ENCODE measurements at places on chromosomes 6 and 20.

DNA sequence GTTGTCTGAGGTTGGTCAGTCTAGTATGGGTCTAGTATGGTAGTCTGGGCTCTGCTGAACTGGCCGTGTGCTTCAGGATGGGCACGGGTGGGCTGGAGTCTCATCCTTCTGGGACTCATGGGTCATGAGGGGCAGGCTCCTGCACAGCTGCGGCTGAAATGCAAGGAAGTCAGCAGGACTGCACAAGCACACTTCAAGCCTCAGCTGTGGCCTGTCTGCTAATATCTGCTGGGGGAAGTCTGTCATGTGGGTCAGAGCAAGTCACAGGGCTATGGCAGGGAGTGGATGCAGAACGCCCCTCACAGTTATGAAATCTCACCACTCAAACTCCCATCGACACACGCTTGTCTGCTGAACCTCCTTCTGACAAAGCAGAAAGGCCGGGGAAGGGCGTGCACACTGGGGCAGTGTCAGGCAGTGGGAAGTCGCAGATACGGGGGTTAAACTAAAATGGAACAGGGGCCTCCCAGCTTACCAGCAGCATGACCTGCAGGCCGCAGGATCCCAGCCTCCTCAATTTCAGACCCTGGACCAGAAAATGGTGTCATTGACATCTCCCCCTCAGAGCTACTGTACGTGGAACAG is 229.5 kb downstream of the SMOC2 start:
- DNase-seq = no peak

- DNase-seq = no peak
Observed at GRCh38 chr6:139510040-139510790, 135.8 kb upstream of the CITED2 start.

- DNase-seq = no peak
Observed at GRCh38 chr6:160362556-160362955, 14.4 kb downstream of the SLC22A3 start.

GRCh38 chr6:34574647-34575293 is 18.6 kb upstream of the SPDEF start:
- DNase-seq = no peak

DNA sequence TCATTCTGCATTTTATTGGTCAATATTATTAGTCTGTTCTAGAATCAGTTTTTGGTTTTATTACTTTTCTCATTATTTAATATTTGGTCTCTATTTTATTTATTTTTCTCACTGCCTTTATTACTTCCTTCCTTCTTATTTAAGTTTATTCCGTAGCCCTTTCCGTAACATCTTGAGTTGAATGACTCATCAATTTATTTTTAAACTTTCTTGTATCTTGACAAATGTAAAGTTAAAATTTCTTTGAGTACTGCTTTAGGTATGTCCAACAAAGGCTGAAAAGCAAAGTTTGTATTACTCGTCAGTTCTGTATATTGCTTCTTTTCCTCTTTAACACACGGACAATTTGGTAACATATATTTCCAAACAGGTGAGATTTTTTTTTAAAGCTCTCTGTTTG is 192.0 kb downstream of the CD109 start:
- no peak for DNase-seq

- DNase-seq = no peak
Observed at GRCh38 chr6:45514454-45515230, 136.9 kb upstream of the SUPT3H start.

DNA sequence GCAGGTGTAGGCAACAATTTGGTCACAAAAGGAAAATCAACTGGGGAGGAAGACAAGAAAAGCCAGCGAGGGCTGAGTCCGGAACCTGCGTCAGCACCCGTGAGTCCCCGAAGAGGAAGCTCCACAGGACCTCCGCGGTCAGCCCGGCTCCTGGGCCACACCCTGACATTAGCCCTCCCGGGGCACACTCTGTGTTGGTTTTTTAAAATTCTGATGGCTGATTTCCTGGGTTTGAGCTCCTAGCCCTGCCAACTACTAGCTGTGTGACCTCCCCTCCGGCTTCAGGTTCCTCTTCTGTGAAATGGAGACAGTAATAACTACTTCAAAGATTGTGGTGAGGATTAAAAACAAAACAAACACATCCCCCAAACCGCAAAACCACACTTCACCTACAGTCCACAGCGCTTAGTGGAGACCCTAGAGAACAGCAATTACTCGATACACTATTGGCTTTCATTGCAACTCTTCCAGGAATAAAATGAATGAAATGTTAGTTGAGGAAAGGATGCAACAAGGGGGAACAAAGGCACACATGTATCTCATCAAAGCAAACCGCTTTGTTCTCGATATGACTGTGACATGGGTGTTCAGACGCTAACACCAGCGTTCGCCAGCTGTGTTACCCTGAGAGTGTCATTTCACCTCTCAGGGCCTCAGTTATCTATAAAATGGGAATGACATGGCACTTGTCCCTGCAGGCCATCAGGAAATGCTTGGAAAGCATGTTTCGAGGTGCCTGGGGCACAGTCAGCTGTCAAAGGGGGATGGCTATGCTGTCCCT is 985 bp downstream of the ZBP1 start:
- DNase-seq = no peak

DNA sequence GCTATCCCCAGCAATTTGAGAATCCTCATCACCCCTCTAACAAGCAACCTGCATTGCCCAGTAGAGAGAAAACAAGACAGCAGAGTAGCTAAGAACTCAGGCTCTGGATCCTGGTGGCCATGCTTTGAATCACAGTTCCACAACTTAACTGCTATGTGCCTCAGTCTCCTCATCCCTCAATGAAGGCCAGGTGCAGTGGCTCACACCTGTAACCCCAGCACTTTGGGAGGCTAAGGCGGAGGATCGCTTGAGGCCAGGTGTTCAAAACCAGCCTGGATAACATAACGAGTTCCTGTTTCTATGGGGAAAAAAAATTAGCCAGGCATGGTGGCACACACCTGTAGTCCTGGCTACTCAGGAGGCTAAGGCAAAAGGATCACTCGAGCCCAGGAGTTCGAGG is 23.7 kb downstream of the BACH2 start:
- DNase-seq = no peak

- DNase-seq = no peak
Observed at GRCh38 chr20:50873585-50873984, 57.7 kb downstream of the ADNP start.

- no peak for DNase-seq
Observed at GRCh38 chr6:116405652-116406356, 35.1 kb downstream of the DSE start.

- no peak for DNase-seq
Observed at GRCh38 chr20:48257833-48258232, 472.6 kb upstream of the SULF2 start.

GRCh38 chr6:42136508-42137193 is 5.8 kb downstream of the C6orf132 start:
- DNase-seq = no peak

DNA sequence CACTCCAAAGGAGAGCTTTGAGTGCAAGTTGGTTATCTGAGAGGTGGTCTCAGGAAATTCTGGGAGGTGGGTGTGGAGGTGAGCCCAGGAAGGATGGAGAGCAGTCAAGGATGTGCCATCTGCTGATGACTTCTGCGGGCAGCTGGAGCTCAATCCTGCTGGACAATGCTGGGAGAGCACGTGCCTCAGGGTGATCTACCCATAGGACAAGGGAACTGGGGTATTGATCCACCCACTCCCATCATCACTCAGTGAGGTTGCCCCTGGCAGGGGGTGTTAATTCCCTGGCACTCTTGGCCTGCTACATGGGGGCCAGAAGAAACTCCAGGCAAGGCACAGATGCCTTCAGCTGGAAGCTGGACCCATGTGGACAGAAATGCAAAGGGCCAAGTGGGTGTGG is 7.1 kb upstream of the ZBP1 start:
- no peak for DNase-seq

- DNase-seq = peak; percentile 64
Observed at GRCh38 chr6:127186889-127187288, 68.4 kb downstream of the RSPO3 start.

All from body of pancreas (tissue), 4 donors.